Fibroblast of skin of abdomen (primary cell): ENCODE measurements at places on chromosomes 12 and 14.

DNA sequence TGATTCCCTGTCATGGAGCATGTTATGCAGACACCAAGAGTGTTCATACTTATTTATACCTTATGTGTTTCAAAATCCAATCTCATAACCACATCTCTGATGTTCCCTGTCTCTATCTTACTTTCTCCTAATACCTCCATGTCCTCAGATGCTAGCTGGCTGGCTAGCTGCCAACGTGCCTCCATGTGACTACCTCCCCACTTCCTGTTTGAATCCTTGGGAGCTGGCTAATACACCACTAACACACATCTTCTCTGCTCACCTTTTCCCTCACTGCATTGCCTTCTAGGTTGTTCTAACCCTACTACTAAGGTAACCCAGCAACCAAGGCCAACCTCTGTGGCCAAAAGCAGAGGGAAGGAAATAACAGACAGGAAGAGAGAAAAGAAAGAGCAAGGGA is 27.3 kb downstream of the TTC5 start:
- DNase-seq = peak; percentile 4

DNA sequence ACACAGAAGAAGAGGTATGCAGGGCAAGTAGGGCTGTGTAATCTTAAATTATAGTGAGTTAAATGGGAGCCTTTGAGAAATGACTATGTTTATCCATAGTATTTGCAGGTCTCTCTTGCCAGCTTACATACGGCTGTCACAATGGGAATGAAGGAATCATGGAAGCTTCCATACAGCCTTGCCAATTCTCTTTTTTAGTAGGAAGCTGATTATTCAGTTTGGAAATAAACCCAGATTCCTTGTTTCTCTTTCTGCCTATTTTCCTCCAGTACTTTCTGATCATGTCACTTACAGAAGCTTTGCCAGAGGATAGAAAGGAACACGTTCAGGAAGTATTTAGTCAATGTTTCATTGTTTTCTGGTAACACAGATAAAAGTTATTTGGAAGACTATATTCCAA is 217.4 kb upstream of the DIO2 start:
- DNase-seq = no peak

- no peak for DNase-seq
Measured at GRCh38 chr12:78566456-78566855, 298.1 kb upstream of the SYT1 start.

DNA sequence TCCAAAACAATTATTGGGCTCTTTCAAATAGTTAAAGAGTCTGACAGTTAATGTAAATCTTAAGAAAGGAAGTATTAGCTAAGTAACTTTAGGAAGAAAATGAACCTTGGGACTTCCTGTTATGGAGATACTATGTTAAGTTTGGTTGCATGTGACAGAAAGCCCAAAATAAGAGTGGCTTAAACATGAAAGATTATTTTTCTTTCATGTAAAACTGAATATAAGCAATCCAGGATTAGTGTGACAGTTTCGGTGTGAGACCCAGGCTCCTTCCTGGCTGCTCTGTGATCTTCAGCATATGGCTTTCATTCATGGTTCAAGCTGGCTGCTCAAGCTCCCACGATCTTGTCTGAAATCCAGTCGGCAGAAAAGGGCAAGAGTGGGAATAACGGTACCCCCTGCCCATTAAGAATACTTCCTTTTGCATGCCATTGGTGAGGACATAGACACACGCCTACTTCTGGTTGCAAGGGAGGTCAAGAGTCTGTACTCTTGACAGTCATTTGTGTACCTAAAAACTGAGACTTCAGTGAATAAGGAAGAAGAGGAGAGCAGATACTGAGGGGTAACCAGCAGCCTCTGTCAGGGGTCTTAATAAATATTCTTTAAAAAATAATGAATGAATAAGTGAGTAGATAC is 2.2 kb upstream of the RPAP3 start:
- DNase-seq = no peak

- DNase-seq = no peak
Measured at GRCh38 chr12:44381341-44381740, 494.8 kb downstream of the NELL2 start.

GRCh38 chr12:92745856-92746550 is 43.2 kb downstream of the PLEKHG7 start:
- peak; percentile 91 for DNase-seq

- DNase-seq = peak; percentile 36
Measured at GRCh38 chr14:52078095-52078531, 9.3 kb upstream of the NID2 start.

- peak; percentile 80 for DNase-seq
Measured at GRCh38 chr14:67934087-67934486, 114.5 kb downstream of the RAD51B start.

- DNase-seq = no peak
Measured at GRCh38 chr14:93981316-93982229, 5.2 kb upstream of the ASB2 start.

- DNase-seq = no peak
Measured at GRCh38 chr12:25020621-25021243, 71.8 kb upstream of the BCAT1 start.

DNA sequence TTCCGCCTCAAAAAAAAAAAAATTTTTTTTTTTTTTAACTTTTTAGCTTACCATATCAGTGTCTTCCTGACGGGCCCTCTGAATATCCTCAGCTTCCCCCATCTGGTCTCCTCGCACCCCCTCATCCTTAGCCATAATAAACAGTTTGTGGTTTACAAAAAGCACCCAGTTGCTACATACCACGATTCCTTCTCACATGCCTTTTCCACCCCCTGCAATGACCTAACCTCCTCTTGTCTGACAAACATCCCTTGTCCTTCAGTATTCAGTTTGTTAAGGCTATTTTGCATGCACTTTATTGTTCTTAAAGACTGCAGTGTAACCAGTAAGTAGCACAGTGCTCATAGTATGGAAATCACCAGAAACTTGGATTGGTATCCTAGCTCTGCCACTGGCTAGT is 88.5 kb downstream of the PPM1H start:
- DNase-seq = peak; percentile 65

DNA sequence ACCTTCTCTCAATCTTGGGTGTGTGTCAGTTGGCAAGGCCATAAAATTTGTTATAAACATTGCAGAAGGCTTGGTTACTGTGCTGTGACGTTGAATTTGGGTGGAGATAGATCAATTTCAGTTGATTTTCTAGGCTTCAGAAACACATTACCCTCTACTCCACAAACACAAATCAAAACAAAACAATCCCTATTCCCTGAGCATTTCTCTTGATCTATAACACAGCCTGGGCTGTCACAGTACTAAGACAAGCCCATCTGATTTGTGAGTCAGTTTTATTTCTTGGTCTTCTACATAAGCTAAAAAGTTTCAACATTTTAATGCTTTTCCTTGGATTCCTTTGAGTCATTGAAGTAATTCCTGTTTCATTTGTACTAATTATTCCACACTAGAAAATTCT is 79.8 kb downstream of the PTPN11 start:
- no peak for DNase-seq

- peak; percentile 77 for DNase-seq
Measured at GRCh38 chr14:30214461-30215090, 286.9 kb upstream of the PRKD1 start.

DNA sequence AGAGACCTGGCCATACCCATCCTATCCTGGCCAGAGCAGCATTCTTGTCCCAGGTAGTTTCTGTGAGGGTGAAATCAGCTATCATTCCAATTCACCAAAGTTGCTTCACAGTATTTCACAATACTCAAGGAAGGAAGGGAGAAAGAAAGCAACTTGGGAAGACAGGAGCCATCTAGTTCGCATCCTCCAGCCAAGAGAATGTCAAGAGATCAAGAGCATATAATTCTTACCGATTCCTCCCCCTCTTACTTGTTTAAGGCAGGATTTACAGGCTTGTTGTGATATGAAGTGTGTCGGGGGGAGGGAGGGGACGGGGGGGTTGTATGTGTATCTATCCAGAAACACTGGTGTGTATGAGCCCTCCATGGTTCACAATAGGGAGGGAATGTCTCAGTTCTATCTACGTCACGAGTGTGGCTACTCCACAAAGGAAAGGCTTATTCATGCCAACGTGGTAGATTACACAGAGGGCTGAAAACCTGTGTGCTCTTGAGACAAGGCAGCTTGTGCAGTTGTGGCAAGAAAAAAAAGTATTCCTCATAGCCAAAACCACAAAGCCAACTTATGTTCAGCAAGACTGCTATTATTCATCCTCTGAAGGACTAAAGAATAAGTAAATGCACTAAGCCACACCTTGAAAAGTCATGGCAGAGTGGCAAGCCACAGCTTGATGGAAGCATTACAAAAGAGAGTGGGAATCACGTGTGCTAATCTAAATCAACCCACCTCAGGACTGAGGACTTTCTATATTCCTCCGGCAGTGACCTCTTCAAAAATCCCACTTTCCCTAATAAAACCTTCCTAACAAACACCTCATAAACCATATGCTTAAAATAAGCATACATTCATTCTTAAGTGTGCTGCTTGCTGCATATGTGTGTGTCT is 35.0 kb downstream of the CORO1C start:
- DNase-seq = peak; percentile 98

DNA sequence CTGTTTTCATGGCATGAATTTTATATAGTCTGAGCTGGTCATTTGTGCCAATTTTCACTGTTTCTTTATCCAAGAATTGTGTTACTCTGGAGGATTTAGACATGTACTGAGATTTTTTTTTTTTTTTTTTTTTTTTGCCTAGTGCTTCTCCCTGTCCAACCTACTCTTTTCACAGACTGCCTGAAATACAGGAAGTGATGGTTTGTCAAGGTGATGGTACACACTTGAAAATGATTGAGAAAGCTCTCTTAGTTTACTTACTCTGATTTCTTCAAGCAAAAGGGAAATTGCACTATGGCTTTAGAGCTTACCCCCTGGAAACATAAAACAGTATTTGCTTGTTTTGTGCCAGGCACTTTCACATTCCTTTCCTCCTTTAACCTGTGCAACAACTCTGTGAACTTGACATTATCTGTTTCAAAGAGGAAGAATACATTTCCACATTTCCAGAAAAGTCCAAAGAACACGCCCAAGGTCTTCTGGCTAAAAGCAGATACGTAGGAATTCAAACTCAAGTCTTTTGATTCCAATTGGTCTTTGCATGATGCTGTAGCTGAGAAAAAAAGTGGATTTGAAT is 181.1 kb downstream of the SLC15A5 start:
- DNase-seq = no peak

- no peak for DNase-seq
Measured at GRCh38 chr14:103530831-103531230, 1.8 kb downstream of the TRMT61A start.

GRCh38 chr12:109900752-109901580 is 892 bp downstream of the TCHP start:
- DNase-seq = no peak

- DNase-seq = peak; percentile 71
Measured at GRCh38 chr14:31950764-31951637, 126.1 kb upstream of the ARHGAP5 start.

GRCh38 chr12:7472060-7472459 is 28.1 kb upstream of the CD163L1 start:
- no peak for DNase-seq

DNA sequence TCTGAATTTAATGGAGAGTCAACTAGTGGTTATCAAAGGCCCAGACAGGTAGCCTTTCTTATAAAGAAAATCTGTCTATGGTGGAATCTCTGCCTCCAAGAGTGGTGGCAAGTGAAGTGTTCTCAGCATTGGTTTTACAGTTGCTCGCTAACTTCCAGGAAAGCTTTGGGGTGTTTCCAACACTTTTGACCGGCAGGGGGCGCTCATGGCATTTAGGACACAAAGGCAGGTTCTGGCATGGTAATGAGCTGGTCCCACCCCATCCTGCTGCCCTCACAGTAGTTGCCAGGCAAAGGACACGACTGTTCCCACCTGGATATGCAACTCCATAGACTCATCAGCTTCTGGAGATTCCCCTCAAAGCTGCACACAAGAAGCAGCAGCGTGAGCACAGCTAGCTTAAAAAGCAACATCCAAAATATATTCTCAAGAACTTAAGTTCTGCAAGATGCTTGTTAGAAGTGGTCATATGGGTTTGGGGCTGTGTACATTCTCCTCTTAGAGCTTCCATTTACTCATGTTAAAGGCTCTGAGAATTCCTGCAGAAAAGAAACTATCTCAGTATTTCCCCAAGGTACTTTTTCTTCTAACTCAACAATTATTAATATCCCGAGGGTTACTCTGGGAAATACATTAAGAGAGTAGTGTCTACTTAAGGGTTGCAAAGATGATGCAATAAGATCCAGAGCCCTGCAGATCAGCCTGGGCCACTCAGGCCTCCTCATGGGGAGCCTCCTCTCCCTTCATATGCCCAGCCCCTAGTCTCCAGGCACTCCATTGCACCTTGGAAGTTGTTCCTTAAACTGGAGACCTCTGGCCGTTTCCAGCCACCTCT is 14.8 kb downstream of the PROX2 start:
- DNase-seq = peak; percentile 85

DNA sequence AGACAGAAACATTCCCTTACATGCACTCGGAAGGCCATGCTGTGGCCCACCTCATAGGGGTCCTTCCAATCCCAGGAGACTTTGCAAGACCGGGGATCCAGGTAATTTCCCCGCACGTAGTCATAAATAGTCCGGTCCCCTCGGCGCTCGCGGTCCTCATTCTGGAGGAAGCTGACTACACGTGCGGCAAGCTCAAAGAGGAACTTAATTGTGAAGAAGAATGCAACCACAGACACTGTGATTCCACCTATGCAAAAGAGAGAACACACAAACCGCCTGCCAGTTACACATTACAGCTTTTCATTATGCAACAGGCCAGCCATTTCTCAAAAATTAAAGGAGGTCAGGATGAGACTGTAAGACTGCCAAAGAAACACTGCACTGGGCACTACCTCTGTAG is 28.4 kb downstream of the AREL1 start:
- no peak for DNase-seq

- DNase-seq = peak; percentile 88
Measured at GRCh38 chr14:64707661-64708060, 3.4 kb downstream of the PLEKHG3 start.

DNA sequence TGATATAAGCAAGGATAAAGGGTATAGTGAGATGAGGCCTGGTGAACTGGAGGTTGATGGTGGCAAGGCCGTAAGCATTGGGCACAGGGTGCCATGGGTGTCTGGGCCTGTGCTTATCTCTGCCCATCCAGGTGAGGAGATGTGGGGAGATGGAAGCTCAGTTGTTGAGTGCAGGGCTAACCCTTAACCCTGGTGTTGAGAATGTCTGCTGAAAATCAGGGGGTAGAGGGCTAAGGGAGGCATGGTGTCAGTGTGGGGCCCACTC is 86.1 kb downstream of the SYNE2 start:
- no peak for DNase-seq
